ENCODE measurements at places on chromosomes 7 and 10.

GRCh38 chr7:22666732-22667131 lies 60.3 kb upstream of the IL6 start:
- DNase-seq, result no peak

GRCh38 chr7:44278451-44279161 lies 46.8 kb downstream of the CAMK2B start:
- no peak for DNase-seq

GRCh38 chr10:32773105-32773504 lies 184.9 kb downstream of the ITGB1 start:
- no peak for DNase-seq

GRCh38 chr7:85103357-85103756 lies 83.5 kb downstream of the SEMA3D start:
- no peak for DNase-seq

DNA sequence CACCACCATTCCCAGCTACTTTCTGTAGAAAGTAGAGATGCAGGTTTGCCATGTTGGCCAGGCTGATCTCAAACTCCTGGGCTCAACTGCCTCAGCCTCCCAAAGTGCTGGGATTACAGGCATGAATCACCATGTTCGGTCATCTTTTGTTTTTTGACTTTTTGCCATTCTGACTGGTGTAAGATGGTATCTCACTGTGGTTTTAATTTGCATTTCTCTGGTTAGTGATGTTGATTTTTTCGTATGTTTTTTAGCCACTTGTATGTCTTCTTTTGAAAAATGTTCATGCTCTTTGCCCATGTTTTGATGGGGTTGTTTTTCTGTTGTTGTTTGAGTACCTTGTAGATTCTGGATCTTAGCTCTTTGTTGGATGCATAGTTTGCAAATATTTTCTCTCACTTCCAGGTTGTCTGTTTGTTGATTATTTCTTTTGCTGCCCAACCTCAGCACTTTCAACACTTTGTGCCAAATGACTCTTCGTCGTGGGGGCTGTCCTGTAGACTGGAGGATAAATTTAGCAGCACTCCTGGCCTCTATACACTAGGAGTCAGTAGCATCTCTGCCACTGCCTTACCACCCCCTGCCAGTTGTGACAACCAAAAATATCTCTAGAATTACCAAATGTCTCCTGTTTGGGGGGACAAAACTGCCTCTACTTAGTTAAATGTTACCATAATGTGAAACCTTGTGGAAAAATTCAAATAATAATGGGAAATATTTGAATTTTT lies 6.5 kb upstream of the CPED1 start:
- DNase-seq, result no peak

DNA sequence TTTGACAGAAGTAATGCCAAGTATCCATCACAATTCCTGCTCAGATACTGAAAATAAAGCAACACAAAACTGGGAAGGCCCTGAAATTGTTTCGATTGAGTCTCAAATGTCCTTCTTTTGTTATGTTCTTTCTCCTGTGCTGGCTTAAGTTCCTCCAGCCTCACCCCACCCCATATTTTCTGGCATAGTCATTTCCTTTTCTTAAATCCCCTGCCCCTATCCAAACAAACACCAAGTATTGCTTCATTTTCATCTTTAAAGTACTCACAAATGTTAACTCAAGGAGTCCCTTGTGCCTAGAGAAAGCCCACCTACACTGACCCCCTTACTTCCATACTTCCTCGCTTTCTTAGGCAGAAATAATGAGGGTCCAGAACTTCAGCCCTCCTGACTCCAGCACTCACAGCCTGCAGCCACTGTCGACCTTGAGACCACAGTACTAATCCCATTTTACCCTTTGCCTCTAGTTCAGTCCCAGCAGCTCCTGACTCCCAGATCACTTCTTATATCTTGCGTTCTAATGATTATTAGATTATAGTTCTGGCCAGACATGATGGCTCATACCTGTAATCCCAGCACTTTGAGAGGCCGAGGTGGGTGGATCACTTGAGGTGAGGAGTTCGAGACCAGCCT lies 73.2 kb upstream of the ST8SIA6 start:
- DNase-seq, result no peak

DNA sequence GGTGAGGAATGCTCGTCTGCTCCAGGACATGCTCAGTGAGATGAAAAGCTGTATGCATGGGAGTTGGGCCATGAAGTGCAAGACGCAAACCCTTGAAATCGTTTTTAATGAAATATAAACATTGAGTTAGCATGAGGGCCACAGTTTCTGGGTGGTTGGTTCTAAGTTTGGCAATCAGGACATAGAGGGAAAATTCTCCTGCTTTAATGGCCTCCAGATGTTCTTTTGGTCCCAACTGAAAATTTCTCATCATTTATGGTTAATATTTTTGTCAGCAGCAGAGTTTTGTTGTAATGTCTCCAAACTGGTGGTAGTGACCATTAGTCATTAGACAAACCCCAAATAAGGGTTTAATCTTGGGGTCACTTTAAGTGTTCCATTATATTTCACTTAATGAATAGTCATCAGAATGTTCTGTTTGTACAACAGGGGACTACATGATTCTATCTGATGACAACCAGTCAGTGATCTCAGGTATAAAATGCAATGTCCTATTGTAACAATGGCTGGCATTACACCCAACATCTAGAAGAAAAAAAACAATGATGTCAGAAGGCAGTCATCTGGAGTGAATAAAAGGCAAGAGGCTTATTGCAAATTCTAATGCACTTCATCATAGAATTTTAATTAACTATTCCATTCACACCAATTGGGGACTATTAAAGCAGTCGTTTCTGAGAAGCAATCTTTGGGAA lies 197.4 kb downstream of the JCAD start:
- no peak for DNase-seq

GRCh38 chr7:158403013-158403821 lies 184.4 kb downstream of the PTPRN2 start:
- DNase-seq, result no peak

- no peak for DNase-seq
Observed at GRCh38 chr7:29130096-29130495, 16.2 kb downstream of the CPVL start.

Data from GM10248 (cell line).